ENCODE measurements at places on chromosomes 3 and 15. TPM values are rescaled to one million over a fixed set of nuclear protein-coding genes. Genes with fewer than 3 reads are reported as not detected.
A peak's percentile ranks its signal among the peaks of the same experiment; 100 is the strongest.

Gene KNG1
- 0.10 TPM for polyA plus RNA-seq

Gene MEGF11
- polyA plus RNA-seq, result 0.16 TPM

Gene C3orf33
- polyA plus RNA-seq, result 2.6 TPM

Gene TICRR
- polyA plus RNA-seq, result 0.33 TPM

- no peak overlapping the region for H3K27ac ChIP-seq
- no peaks in the 10 kb centered on the region for H3K4me1 ChIP-seq
- H3K36me3 ChIP-seq, result no peaks in the 10 kb centered on the region
- H3K4me3 ChIP-seq, result no peak overlapping the region
Measured at GRCh38 chr3:178802993-178803693, 266.9 kb downstream of the KCNMB2 start.

DNA sequence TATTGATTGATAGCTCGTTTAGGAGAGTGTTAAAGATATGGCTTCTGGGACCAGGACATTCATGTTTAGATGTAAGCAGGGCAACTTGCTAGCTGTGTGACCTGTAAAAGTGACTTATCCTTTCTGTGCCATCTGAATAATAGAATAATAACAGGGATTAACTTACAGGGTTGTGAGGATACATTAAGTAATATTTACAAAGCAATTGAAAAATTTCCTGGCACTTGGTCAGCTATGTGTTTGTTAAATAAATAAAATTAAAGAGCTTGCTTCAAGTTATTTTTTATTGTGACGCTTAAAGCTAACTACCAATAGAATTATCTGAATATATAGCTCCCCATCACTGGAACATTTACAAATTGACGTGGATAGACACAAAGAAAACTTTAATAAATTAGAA is 287.9 kb upstream of the CDIN1 start:
- peak; percentile 25 for DNase-seq
- no peak overlapping the region for H3K4me3 ChIP-seq
- no peaks in the 10 kb centered on the region for H3K27me3 ChIP-seq
- no peak overlapping the region for H3K27ac ChIP-seq
- H3K4me1 ChIP-seq, result no peaks in the 10 kb centered on the region
- no peaks in the 10 kb centered on the region for H3K36me3 ChIP-seq

DNA sequence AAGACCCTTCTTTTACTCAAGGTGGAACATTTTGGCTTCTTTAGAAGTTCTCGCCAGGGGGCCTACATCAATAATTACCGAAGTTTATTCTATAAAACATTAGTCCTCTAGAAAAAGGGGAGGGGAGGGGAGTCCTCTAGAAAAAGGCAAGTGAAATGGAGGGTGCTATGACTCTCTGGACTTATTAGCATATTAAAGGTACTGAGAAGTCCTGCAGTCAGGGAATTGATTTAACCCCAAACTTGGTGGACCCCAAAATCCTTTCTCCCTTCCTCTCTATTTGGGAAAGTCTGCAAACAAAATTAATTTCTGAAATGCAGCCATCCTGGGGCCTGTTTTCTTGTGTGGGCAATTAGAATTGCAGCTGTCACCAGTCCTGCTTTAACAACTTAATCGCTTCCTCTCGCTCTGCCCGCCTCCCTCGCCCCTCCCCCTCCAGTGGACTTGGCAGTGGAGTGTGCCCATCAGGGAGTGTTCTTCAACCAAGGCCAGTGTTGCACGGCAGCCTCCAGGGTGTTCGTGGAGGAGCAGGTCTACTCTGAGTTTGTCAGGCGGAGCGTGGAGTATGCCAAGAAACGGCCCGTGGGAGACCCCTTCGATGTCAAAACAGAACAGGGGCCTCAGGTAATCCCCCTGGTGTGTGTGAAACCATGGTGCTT is 18.9 kb upstream of the LRRK1 start:
- H3K27me3 ChIP-seq, result no peaks in the 10 kb centered on the region
- no peak overlapping the region for H3K27ac ChIP-seq
- no peak overlapping the region for H3K4me3 ChIP-seq
- H3K4me1 ChIP-seq, result peaks cover 5% of the 10 kb centered on the region
- no peak for DNase-seq

DNA sequence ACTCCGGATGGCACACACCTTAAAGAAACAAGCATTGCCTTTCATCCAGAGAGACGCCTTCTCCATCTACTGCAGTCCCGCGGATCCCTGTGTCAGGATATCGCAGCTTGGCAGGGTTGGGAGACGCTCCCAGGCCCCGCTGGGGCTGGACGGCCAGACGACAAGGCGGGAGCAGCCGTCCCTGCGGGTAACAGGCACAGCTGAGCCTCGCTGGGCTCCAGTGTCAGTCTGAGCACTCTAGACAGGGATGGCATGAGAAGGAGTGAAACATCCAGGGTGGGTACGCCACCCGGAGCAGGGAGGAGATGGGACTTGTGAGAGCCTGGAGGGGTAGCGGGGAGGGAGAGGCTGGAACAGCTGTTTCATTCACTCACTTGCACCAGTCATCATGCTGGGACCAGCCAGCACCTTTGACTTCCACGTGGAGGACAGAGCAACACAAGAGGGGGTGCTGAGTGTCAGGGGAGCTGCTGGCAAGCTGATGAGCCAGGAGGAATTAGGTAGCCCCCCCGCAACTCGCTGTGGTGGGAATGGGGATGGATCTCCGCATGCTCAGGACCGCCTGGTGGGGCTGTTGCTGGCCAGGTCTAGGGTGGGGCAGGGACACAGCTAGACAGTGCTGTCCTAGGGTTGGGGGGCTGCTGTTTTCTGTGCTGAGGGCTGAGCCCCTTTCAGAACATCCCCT is 31.6 kb upstream of the SNRPA1 start:
- no peaks in the 10 kb centered on the region for H3K4me1 ChIP-seq
- no peaks in the 10 kb centered on the region for H3K27me3 ChIP-seq
- H3K4me3 ChIP-seq, result no peak overlapping the region
- H3K27ac ChIP-seq, result no peak overlapping the region
- DNase-seq, result no peak

GRCh38 chr3:13005301-13005700 is 67.9 kb downstream of the IQSEC1 start:
- DNase-seq, result no peak
- H3K36me3 ChIP-seq, result no peaks in the 10 kb centered on the region
- H3K4me3 ChIP-seq, result no peak overlapping the region
- H3K27me3 ChIP-seq, result no peaks in the 10 kb centered on the region
- peaks cover 20% of the 10 kb centered on the region for H3K4me1 ChIP-seq

All from lung (tissue), 17 donors.